ENCODE measurements at places on chromosomes 4 and X.

GRCh38 chr4:78293348-78293747 is 236.2 kb downstream of the FRAS1 start:
- no peak for DNase-seq

DNA sequence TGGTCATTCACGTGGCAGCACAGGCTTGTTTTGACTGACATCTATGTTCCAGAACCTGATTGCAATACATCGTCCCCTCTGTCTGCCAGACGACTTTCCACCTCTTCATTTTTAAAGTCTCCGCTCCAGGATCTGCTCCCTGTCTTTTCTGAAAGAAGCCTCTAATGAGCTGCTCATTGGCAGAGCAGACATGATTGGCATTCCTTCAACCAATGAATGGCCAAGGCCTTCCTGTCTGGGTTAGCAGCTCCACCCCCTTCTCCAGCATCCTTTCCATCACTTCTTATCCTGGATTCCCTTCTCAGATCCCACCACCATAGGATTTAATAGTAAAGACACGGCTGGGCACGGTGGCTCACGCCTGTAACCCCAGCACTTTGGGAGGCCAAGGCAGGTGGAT is 202.7 kb upstream of the KLF3 start:
- DNase-seq: no peak

GRCh38 chrX:3370656-3371055 is 24.2 kb upstream of the MXRA5 start:
- no peak for DNase-seq

- no peak for DNase-seq
These were observed 5.4 kb downstream of the SCARB2 start for GRCh38 chr4:76208005-76208765.

Measured in activated CD4-positive, alpha-beta T cell treated with anti-CD3 and anti-CD28 coated beads, Interleukin-2, Interleukin-4, amounts not matched to agents 100 ng/mL and 50 ng/mL, durations not matched to agents 16 hours and 8 hours (primary cell).